ENCODE measurements at places on chromosomes 5 and 9.

DNA sequence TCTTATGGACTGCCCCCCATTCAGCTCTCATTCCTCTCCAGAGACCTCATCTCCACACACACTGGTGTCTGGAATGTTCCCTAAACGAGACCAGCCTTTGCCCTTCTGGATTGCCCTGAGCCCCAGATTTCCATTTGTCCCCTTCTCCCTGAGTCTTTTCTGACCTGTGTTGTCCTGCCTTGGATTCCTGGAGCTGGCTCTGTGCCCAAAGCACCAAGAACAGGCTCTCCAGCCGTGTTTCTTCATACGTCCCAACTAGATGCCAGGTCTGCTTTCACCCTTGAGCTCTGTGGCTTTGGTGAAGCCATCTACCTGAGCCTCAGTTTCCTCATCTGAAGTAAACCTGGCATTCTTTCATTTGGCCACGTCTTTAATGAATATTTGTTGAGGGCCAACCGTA lies 6.3 kb downstream of the CCDC180 start:
- DNase-seq: no peak

DNA sequence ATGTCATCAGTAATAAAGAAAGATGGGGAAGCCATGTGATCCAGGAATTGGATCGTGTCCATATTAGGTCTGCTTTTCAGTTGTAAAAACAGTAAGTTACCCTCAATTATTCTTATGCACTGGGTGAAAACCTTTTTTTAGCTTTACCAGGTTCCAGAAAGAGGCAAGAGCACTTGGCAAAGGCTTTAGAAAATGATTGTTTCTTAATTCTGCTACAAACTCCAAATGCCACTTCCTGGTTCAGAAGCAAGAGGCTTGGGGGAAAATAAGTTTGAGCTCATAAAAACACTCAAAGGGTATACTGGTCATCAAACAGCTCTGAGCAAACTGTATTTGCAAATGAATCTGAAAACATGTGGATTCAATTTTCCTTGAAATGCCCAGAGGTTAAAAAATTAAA lies 615.6 kb downstream of the EBF1 start:
- peak; percentile 59 for DNase-seq

DNA sequence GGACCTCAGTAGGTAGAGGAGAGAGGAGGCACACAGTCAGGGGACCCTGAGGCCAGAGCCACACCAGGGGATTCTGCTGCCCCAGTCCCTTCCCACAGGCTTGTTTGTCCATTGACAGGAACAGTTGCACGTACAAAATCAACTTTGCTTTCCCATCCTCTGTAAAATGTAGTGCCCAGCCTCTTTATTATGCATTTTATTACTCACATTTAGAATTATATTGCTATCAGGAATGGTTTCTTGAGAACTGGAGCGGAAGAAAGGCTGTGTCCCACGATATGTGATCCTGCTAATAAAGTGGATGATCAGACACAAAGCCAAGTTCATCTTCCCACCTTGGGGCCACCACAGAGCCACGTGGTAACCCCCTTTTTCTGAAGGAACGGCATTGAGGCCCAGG lies 277.4 kb downstream of the FANCC start:
- DNase-seq: no peak

DNA sequence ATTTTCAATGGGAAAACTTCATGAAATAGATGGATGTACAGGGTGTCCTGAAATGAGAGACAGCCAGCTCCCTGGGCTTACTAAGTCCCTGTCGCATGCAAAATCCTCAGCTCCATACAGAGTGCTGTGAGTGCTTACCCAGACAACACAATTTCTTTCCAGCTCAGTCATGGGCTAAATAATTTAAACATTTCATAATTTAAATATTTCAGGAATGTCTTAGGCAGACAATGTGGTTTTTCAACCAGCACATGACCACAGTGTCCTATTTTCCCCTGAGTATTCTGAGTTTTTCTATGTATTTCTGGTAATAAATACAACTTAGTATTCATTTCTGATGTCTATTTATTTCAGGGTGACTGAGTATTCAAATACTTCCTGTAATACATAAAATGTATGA lies 188.5 kb upstream of the SNX2 start:
- DNase-seq: peak; percentile 83

- peak; percentile 90 for DNase-seq
These were observed 236.9 kb downstream of the SAXO1 start for GRCh38 chr9:18795947-18796671.

GRCh38 chr9:14313951-14314423 lies at the start of gene NFIB:
Gene NFIB (minus strand): TSS chr9:14314141. CDS start chr9:14313511, 630 bp downstream.
- no peak for DNase-seq
